Activated CD8-positive, alpha-beta memory T cell treated with anti-CD3 and anti-CD28 coated beads for 1 hour (primary cell): ENCODE measurements at places on chromosomes 5 and 9.

DNA sequence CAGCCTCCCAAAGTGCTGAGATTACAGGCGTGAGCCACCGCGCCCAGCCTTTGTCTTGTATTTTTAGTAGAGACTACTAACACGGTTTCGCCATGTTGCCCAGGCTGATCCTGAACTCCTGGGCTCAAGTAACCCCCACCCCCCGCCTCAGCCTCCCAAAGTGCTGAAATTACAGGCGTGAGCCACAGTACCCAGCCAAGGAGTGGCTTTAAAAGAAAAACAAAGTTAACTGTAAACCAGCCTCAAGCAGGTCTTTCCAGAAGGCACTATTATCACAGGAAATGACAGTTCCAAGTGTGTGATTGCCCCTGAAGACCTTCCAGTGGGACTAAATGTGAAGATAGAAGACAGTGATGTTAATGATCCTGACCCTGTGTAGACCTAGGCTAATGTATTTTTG is 31.1 kb downstream of the SIL1 start:
- no peak for DNase-seq

- no peak for DNase-seq
These were observed 622.6 kb downstream of the CCDC171 start for GRCh38 chr9:16175461-16175860.

GRCh38 chr9:93950619-93951601 is 4.2 kb downstream of the BARX1 start:
- no peak for DNase-seq

- DNase-seq = no peak
These were observed 38.0 kb upstream of the TENT2 start for GRCh38 chr5:79573983-79574890.

DNA sequence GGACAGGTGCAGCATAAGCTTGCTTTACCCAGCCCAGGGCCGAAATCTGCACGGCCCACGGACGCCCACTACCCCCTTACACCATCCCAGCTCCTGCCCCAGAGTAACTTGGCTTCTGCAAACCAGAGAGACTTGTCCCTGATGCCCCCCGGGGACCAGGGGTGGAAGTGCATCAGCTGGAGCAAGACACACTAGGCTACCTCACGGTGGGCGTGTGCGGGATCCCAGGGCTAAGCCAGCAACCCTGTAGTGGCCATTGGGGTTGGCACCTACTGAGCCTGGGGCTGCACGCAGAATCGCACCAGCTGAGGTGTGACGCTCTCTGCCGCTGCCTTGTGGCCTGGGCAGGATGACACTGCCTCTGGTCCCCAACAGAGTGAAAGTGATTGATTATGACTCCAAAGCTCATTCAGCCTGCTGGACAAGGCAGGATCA is 6.1 kb upstream of the ZNF79 start:
- no peak for DNase-seq

- no peak for DNase-seq
These were observed 22.1 kb upstream of the MATR3 start for GRCh38 chr5:139271201-139272027.

DNA sequence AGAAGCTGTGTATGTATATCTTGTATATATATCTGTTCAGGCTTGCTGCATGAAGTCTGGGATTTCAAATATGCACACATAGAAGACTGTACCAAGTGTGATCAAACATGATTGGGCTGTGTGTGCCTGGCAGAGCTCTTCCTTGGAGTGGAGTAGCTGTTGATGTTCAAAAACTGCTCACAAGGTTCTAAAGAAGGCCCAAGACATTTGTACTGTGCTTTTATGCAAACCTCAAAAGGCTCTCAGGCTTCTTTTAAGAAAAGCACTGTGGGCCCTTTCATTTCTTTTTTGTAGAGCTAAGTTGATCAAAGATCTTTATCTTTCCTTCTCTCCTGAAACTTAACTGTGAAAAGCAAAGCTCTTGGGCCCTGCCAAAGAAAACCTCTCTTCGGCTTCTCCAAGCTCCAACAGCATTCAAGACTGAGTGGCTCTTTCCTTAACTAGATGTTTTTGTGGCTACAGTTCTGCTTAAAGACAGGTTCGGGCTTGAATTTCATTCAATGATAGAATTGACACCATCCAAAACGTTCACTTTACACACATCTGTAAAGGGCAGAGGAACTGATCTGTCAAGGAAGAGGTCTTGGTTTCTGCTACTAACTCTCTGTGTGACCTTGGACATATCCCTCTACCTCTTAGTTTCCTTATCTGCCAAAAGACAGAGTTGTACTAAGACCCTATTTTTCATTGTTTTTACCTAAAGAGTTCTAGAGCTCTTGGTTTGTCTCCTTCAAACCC is 105.8 kb upstream of the IL6ST start:
- no peak for DNase-seq

DNA sequence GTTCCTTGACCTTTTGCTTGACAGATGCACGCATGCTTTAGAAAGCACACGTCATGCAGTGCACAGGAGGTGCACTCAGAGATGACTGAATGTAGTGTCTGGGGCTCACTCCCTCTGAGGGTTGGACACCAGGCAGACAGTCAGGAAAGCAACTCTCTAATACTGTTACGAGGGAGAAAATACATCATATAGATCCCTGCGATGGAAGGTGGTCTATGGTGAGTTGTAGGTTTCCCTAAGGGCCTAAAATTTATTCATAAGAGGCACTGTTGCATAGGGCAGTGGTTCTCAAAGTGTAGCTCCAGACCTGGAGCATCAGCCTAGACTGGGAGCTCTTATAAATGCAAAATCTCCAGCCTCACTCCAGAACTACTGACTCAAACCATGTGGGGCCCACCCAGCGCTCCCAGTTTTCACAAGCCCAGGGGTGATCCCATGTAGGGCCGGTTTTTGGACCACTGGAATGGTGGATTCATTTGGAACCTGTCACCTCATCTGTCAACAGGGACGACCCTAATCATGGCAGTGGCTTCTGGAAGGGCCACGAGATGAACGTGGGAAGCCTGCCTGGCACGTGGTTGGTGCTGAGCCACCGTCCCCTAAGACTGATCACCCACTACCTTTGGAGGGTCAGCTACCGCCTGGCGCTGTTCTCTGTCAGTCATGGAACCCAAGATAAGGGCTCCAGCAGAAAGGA is 16.8 kb upstream of the PHF19 start:
- DNase-seq = no peak

DNA sequence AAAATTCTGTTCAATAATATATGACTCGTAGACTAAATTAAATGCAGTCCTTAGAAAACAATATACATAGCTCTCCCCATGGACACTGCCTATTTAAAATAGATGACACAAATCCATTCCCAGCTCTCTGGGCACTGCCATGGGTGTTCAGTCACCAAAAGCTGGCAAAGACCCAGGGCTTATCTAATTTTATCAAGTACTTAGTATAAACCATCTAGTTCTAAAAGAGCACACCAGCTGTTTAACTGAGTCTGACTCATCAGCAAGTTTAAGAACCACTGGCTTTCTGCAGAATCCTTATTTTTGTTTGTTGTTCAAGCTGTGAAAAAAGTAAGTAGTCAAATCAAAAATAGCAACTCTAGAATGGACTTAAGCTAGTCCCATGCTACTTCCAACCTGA is 107.6 kb downstream of the PLPP1 start:
- DNase-seq = no peak

- no peak for DNase-seq
These were observed 110.6 kb upstream of the BOD1 start for GRCh38 chr5:173726846-173727557.

- no peak for DNase-seq
These were observed 71.5 kb downstream of the DAP start for GRCh38 chr5:10689391-10690081.

DNA sequence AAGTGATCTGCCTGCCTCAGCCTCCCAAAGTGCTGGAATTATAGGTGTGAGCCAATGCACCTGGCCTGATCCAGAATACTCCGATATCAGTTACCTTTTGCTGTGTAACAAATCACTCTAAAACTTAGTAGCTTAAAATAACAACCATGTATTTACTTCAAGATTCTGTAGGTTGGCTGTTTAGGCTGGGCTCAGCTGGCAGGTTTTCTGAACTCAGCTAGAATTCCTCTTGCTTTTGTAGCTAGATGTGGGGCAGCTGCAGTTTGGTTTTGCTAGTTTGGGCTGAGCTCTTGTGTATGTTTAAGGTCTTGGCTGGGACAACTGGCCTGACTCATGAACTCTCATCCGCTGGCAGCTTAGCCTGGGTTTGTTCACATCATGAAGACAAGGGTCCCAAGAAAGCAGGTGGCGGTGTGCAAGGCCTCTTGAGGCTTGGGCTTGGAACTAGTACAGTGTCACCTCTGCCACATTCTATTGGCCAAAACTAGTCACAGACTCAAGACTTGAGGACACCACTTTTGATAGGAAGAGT is 138.3 kb upstream of the SHB start:
- no peak for DNase-seq

DNA sequence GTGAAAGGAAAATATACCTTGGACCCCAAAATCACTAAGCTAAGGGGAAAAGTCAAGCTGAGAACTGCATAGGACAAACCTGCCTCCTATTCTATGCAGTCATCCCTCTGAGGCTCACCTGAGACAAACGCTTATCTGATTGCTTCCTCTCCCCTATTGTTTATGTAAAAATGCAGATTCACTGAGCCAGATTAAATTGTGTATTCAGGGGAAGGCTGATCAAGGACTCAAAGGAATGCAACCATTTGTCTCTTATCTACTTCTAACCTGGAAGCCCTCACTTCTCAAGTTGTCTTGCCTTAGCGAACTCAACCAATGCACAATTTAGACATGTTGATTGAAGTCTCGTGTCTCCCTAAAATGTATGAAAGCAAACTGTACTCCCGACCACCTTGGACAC is 13.3 kb downstream of the SPARC start:
- no peak for DNase-seq

DNA sequence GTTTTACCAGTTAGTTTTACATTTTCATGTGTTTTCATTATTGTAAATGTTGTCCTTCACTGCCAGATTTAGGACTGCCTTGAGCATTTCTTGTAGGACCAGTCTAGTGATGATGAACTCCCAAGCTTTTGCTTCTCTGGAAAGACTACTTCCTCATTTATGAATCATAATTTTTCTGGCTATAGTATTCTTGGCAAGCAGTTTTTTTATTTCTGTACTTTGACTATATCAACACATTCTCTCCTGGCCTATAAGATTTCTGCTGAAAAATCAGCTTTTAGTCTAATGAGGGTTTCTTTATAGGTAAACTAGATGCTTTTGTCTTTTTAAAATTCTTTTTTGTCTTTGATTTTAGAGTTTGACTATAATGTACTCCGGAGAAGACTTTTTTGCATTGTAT is 256.8 kb upstream of the GRAMD2B start:
- no peak for DNase-seq

DNA sequence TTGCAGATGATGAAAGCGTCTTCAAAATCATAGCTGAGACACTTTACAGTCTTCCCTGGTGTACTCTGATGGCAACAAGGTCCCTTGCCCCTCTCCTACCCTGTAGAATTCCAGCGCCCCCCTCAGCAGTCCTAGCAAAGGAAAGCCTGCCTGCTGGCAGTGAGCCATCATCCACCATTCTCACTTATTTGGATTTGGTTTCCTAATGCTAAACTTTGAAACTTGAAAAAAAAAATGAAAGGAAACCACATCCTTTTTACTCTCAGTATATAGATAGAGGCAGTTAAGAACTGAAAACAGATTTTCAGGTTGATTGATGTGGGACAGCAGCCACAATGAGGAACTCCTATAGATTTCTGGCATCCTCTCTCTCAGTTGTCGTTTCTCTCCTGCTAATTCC is at the start of gene GZMA:
Gene GZMA, plus strand, starts transcription at position 299 of the 400 bp plus-strand sequence. Its CDS starts 37 bp downstream, at position 336.
- DNase-seq = no peak

DNA sequence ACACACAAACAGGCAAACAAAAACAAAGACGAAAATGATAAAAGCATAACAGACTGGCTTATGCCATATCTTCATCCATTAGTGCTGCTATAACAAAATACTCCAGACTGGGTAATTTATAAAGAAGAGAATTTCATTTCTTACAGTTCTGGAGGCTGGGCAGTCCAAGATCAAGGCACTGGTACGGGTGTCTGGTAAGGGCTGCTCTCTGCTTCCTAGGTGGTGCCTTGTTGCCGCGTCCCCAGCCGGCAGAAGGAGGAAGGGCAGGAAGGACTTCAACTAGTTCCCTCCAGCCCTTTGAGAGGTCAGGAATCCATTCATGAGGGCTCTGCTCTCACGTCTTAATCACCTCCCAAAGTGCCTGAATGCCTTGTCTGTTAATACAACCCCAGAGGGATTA is 122.6 kb downstream of the BOD1 start:
- no peak for DNase-seq

DNA sequence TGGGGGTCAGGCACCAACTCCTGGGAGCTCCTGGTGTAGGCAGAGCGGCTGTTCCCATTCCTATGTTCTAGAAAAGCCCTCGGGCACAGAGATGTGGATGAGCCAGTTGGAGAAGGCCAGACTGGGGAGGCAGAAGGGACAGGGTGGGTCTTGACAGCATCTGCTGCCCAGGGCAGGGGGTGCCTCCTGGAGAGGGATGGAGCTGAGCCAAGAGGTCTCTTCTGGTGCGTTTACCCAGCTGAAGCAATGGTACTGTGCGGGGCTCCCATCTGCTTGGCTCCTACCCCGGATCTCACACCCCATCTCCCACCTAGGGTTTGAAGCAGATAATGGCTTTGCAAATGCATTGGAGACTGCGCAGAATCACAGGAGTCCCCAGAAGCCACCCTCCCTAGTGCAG is 41.3 kb downstream of the SHB start:
- no peak for DNase-seq

DNA sequence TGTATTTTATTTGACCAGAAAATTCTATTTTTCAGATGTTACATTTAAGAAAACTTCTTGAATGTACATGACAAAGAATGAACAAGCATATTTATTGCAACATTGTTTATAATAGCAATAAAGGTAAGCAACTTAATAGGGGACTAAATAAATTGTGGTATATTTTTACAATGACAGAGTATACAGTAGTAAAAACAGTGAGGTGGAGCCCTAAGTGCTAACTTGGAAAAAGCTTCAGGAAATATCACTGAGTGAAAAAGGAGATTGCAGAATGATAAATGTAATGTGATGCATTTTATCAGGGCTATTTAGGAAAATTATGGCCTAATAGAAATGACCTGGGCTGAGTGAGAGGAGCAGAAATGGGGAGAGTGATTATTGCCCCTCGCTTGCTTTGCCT is 56.5 kb upstream of the SEMA6A start:
- no peak for DNase-seq

GRCh38 chr5:38022631-38023030 is 182.8 kb upstream of the GDNF start:
- DNase-seq = no peak

GRCh38 chr5:19608444-19609002 is 379.5 kb downstream of the CDH18 start:
- no peak for DNase-seq

GRCh38 chr9:34659592-34660253 is 2.7 kb downstream of the CCL27 start:
- DNase-seq = no peak
